ENCODE measurements at places on chromosomes 7 and 10. TPM values are rescaled to one million over a fixed set of nuclear protein-coding genes. Genes with fewer than 3 reads are reported as not detected.

DNA sequence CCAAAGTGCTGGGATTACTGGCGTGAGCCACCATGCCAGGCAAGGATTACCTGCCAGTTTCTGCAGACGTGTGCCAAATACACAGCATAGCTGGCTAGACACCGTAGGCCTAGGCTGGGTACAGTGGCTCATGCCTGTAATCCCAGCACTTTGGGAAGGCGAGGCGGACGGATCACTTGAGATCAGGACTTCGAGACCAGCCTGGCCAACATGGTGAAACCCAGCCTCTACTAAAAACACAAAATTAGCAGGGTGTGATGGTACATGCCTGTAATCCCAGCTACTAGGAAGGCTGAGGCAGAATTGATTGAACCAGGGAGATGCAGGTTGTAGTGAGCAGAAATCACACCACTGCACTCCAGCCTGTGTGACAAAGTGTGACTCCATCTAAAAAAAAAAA is 868 bp downstream of the RFC2 start:
- DNase-seq: no peak

- no peak for DNase-seq
Observed at GRCh38 chr10:8768341-8768740, 713.9 kb downstream of the GATA3 start.

GRCh38 chr7:158239290-158239981 is 348.2 kb downstream of the PTPRN2 start:
- peak; percentile 13 for DNase-seq

CRPPA gene
- total RNA-seq: 2.8 TPM

- no peak for DNase-seq
Observed at GRCh38 chr10:75456122-75456521, 24.7 kb downstream of the LRMDA start.

DNA sequence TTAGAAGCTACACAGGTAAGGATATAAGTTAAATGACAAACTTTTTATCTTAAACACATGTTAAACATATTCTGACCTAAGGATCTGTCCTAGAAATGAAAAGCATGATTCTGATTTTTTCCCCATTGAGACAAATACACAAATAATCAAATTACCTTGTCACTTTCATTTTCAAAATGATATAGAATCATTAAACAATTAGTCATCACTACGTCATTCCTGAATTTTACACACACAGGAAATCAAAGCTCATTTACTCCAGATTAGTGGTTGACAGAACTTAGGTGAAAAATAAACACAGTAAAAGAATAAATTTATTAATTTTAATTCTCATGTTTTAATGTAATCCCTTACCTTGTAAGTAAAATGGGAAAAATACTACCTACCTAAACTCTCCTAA is 89.0 kb downstream of the AASS start:
- no peak for DNase-seq

GRCh38 chr7:78370936-78371335 is 572.4 kb downstream of the PHTF2 start:
- DNase-seq: no peak

NPSR1 gene
- total RNA-seq: not detected

DNA sequence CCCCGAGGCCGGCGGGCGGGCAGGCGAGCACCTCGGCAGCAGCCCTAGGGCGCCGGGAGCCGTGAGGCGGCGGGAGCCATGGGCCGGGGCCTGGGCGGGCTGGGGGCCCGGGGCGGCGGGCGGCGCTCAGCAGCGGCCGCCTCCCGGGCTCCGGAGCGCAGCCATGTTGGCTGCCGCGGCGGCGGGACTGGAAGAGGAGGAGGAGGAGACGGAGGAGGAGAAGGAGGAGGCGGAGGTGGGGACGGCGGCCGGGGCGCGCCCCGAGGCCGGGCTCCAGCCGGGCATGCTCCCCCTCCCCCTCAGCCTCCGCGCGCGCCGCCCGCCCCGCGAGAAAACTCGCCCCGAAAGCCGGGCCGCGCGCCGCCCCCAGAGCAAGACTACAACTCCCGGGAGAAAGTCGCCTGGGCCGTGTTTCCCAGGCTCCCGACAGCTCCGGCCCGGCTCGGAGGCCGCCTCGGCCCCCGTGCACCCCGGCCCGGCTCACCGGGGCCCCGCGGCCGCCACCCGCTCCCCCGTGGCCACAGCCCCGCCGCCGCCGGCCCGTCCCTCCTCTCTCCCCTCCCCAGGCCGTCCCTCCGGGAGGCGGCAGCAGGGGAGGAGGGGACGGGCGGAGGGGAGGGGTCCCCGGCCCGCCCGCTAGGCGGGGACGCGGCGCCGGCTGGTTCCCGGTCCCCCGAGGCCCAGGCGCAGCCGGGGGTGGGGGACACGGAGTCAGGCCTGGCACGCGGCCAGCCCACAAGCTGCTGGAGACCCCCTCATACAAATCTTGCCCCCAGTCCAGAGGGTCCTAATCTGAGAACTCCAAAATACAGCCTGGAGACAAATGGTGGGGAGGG is at the start of gene DLG5:
TSS of gene DLG5 (minus strand) at position 190 of the 836 bp plus-strand sequence. CDS start 235 bp downstream, outside the sequence.
- DNase-seq: peak; percentile 61

DNA sequence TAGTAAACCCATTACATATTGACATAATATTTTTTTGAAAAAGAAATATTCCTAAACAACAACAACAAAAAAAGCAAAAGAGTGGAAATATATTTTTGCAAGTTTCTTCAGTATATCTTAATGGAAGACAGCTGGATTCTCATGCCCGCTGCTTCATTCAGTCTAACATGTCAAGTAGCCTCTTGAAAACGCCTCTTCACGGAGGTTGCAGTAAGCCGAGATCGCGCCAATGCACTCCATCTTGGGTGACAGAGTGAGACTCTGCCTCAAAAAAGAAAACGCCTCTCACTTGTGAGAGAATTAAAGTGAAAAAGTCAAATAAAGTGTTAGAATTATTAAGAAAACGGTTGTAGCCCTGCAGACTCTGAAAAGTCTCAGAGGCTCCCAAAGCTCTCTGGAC is 1.3 kb downstream of the CUTC start:
- no peak for DNase-seq

- no peak for DNase-seq
Observed at GRCh38 chr7:30598121-30598876, 3.6 kb downstream of the GARS1 start.

GRCh38 chr10:25102147-25102822 is 72.5 kb upstream of the GPR158 start:
- DNase-seq: no peak

DNA sequence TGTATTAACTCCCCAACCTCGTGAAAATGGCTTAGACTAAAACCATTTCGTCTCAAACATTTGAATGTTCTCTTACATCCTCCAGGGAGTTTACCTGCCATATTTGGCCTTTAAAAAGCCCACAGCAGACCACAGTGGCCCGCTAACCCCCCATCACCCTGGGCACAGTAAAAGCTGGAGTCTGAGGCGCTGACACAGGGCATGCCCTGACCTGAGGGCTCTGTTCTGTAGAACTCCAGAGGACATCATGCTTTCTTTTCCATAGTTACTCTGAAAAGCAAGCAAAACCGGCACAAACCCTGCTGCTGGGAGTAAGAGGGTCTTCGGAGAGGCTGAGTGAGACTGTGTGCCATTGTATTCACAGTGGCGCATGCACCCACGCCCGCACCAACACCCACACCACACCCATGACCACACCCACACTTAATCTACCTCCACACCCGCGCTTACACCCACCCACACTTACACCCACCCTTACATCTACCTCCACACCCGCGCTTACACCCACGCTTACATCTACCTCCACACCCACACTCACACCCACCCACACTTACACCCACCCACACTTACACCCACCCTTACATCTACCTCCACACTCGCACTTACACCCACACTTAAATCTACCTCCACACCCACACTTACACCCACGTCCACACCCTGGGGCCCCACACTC is 32.1 kb downstream of the LRRC27 start:
- DNase-seq: no peak
